ENCODE measurements at places on chromosomes 13 and 19.

DNA sequence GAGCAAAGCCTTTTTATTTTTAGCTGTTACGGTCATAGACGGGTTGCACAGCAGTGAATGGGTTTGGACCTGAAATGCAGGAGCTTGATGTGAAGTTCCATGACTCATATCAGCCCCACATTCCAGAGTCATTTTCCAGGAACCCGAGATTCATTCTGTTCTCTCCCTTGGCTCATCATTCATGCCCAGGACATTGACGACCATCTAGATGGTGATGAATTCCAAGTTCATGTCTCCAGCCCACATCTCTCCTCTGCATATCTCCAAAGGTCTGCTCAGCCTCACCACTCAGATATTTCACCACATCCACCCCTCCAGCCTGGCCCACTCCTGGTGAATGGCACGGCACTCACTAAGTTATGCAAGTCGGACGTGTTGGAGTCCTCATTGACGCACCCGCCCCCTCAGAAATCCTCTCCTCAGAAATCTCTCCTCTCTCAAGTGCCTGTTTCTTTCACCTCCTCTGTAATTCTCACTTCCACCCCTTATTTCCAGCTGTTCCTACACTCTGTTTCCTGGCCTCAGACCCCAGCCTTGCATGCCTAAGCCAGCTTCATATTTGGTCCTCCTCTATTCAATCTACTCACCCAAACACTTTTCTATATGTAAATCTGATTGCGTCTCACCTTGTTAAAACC is 83.1 kb downstream of the ALOX5AP start:
- no peak for DNase-seq

- no peak for DNase-seq
These were observed 54.3 kb upstream of the CYP2B6 start for GRCh38 chr19:40936755-40937154.

- DNase-seq = no peak
These were observed 3.1 kb downstream of the ABHD17A start for GRCh38 chr19:1882089-1882785.

DNA sequence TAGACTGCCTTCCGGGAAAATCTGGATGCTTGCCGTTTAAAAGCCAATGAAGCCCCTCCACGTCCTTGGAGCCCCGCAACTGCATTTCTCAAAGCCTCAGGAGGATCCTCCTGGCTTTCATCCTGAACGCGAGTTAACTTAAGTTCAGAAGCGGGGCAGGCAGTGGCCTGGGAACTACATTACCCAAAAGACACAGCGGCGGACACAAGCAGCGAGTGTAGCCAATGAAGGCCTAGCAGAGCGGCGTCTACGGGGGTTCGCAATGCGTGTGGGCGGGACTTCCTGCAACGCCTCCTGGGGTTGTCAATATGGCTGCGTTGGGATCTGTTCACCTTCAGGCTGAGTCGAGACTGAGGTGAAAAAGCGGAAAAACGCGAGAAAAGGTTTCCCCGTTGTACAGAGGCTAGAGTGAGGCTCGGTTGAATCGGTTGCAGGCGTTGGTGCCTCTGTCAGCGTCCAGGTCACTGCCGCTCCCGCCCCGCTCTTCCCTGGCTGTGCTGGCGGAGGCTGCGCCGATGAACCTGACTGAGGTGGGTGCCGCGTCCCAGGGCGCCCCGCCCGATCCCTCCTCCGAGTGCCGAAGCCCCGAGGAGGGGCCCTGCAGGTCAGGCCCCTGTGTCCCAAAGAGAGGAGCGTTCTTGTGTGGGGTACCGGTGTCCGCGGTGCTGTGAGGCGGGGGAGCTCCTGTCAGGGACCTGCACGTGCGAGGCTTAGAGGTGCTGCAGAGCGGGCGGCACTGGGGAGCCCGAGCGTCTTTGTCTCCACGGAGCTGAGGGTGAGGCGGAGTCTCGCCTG is at the start of gene ZNF17:
ZNF17 (plus strand) TSS at position 285 of the 795 bp plus-strand sequence. CDS start 2,455 bp downstream, outside the sequence.
- DNase-seq = peak; percentile 94

- peak; percentile 48 for DNase-seq
These were observed 185.4 kb downstream of the KDM4B start for GRCh38 chr19:5154129-5154798.

GRCh38 chr13:78602561-78603239 is 652 bp downstream of the POU4F1 start:
- no peak for DNase-seq

GRCh38 chr19:55345818-55346724 is 6.4 kb downstream of the KMT5C start:
- DNase-seq = peak; percentile 74

- no peak for DNase-seq
These were observed 513.9 kb downstream of the DCT start for GRCh38 chr13:93965587-93965986.

DNA sequence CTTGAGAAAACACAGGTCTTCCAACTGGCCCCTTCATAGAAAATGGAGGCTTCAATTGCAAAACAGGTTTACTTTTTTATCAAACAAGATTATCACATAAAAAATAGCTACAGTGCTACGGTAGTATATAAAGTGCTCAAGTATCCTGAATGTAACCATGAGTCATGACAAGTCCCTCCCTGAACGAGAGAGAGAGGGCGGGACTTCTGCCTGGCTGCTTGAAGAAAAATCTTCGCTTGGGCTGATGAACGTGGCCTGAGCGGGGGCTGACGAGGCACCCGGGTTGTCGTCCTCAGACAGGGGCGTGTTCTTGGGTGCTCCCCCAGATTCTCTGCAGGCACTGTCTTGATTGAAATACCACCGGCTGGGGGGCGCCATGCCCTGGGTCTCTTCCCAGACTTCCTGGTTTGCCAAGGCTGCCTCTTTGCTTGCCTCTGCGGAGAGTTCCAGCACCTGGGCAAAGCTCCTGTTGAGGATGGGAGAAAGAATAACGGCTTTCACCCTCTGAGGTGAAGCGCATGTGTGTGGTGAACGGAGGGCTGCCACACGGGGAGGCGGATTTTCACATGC is 23.2 kb upstream of the CPAMD8 start:
- no peak for DNase-seq

DNA sequence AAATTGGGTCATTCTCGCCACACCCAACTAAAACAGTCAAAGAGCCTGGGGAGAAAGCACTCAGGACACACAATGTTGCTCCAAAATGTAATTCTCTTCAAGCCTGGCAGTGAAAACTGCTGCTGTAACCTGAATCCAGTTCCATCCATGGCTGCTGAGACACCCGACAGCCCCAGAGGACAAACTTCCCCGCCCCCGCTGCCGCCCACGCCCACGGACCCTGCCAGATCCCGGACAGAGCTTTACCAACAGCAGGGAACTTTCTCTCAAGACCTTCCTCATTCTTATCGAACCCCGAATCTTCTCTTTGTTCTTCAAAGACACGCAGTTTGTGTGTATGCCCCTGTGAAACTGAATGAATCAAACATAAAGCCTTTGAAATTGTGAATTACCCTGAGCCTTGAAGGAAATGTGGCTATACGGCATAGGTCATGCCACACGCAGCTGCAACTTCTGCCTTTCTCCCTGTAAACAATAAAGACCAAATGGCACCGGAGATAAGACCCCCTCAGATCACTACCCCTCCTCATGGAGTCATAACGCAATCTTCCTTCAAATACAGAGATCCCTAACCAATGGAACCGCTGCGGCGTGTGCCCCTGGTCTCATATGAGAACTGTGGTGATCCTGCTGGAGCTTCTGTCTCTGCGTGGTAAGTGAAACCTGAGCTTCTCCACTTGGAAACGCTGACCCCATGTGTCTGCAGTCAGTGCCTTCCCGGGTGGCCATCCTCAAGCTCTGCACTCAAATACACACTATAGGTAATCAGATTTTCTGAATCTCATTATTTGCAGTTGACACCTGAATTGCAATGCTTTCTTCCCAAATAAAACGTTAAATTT is 4.8 kb upstream of the LAMP1 start:
- DNase-seq = no peak

GRCh38 chr13:26816881-26817280 is 56.3 kb upstream of the GPR12 start:
- no peak for DNase-seq

- DNase-seq = peak; percentile 95
These were observed 1.4 kb downstream of the CAPNS1 start for GRCh38 chr19:36141039-36141927.

DNA sequence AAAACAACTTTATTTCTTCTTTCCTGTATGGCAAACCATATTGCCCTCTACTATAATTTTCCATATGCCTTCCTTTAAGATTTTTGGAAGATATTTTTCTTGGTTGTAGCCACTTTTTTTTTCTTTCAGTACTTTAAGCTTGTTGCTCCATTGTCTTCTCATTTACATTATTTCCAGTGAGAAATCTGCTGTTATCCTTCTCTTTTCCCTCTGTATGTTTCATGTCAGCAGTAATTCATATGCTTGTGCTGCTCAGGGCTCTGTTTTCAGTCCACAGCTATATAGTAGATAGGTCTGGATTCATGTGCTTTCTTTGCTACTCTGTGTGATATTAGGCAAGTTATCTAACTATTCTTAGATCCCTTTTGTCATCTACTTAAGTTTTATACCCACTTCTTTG is 267.6 kb downstream of the OXGR1 start:
- DNase-seq = no peak

All from Calu3 (cell line).